ENCODE measurements at places on chromosomes 6 and 20.

DNA sequence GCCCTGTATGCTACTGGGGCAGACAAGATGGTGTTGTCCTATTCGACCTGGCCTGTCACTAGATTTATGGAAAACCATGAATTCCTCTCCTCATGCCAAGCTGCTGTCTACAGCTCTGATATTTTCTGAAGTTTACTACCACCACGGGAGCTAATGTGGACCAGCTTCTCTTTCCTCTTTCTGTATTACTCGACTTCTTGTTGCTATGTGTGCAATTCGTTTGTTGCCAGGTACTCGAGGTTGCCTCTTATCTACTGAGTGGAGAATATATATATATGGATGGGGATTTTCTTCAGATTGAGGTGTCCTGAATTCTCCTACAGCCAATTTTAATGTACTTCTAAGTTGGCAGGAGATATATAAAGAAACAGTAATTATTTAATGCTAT lies 34.7 kb downstream of the MAN1A1 start:
- no peak for DNase-seq

DNA sequence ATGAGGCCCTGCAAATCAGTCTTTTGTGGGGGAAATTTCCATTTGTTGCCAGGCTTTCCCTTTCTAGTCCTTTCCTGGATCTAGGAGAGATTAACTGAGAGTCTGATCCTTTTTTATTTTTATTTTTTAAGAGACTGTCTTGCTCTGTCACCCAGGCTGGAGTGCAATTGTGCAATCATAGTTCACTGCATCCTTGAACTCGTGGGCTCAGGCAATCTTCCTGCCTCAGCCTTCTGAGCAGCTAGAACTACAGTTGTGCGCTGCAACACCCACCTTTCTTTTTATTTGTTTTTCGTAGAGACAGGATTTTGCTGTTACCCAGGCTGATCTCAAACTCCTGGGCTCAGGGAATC lies 22.9 kb downstream of the OR2B2 start:
- DNase-seq: no peak

- no peak for DNase-seq
Observed at GRCh38 chr20:32839227-32839981, 19.3 kb upstream of the EFCAB8 start.

GRCh38 chr6:119950681-119951080 lies 601.1 kb upstream of the MAN1A1 start:
- DNase-seq: no peak

DNA sequence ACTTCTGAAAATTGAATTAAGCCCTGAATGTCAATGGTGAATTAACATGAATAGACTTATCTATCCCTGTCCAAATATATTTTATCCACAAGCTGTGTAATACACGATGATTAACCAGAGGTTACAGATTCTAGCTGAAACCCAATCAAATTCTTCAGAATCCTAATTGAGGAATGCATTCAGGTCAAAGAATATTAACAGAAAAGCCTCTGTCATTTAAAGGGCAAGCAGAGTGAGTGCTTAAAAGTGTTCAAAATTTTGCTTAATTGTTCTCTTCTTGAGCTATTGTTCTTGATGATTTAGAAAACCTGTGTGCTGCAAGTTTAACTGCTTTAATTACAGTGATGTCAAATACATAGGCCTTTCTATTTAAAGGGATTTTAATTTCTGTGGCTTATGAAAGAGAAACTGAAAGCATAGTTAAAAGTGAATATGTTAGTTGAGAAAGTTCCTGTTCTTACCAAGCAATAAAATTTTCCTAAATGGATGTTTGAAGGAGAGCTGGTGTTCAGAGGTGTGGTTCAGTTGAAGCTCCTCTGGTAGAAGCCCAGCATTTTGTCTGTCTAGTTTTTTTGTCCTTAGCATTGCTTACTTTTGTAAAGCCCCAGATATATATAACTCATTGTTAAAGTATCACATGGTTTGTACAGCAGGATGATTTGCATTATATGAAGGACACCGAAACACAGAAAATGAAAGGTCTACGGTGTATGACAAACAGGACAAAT lies 466.3 kb upstream of the PLCB4 start:
- no peak for DNase-seq

GRCh38 chr6:47375426-47375825 lies 65.7 kb upstream of the TNFRSF21 start:
- DNase-seq: no peak

GRCh38 chr6:5513408-5513807 lies 252.1 kb downstream of the FARS2 start:
- DNase-seq: no peak

DNA sequence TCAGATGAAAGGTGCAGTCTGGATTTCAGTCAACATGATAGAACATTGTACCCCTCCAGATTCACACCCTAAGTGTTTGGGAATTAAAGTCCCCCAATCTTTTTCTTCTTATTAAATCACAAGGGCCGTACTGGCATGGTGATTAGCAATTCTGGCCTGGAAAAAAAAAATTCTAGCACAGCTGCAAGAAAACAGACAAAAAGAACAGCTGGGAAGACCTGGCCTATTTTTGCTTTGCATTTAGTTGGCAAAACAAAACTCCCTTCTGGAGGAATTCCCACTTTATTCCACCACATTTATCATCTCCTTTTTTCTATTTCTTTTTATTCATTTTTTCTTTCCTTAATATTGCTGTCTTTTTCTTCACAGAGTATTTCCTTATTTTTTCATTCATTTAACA lies 39.8 kb upstream of the AKAP12 start:
- no peak for DNase-seq

- DNase-seq: no peak
Observed at GRCh38 chr20:13458860-13459451, 179.8 kb downstream of the TASP1 start.

- DNase-seq: no peak
Observed at GRCh38 chr20:5630071-5630470, 120.1 kb upstream of the SHLD1 start.

GRCh38 chr6:121847806-121848522 lies 412.5 kb downstream of the GJA1 start:
- DNase-seq: no peak

- DNase-seq: no peak
Observed at GRCh38 chr6:129342796-129343195, 367.2 kb downstream of the ARHGAP18 start.

- no peak for DNase-seq
Observed at GRCh38 chr20:59784791-59785668, 148.4 kb downstream of the SYCP2 start.

DNA sequence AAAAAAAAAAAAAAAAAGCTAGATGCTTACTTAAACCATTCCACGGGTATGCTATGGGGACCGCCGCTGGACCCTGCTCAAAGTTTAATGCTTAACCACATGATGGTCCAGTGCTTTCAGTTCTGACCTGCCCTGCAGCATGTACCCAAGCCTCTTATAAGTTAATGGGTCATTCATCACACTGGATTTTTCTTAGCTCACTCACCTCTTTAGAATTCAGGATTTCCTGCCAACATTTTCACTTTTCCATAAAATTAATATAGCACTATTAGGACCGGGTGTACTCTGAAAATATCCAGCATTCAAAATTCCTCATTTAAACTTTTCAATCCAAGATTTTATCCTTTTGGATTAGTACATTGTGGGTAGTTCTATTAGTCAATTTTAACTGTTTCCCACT lies 140.8 kb downstream of the ALDH8A1 start:
- DNase-seq: no peak

DNA sequence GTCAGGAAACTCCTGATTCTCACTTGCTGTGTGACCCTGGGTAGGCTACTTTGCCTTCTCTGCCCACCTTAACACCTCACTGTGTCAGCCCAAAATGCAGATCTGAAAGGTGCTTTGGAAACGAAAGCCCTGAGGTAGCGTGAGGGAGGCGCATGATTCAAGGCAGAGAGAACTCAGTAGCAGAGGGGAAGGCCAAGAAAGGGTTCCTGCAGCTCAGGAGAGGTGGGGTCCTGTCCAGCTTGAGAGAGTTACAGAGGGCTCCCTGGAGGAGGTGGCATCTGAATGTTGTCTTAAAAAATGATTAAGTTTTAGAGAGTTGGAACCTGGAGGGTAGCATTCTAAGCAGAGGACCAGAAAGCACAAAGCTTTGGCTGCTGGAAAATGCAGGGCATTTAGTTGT lies 13.6 kb downstream of the TGM2 start:
- DNase-seq: no peak

DNA sequence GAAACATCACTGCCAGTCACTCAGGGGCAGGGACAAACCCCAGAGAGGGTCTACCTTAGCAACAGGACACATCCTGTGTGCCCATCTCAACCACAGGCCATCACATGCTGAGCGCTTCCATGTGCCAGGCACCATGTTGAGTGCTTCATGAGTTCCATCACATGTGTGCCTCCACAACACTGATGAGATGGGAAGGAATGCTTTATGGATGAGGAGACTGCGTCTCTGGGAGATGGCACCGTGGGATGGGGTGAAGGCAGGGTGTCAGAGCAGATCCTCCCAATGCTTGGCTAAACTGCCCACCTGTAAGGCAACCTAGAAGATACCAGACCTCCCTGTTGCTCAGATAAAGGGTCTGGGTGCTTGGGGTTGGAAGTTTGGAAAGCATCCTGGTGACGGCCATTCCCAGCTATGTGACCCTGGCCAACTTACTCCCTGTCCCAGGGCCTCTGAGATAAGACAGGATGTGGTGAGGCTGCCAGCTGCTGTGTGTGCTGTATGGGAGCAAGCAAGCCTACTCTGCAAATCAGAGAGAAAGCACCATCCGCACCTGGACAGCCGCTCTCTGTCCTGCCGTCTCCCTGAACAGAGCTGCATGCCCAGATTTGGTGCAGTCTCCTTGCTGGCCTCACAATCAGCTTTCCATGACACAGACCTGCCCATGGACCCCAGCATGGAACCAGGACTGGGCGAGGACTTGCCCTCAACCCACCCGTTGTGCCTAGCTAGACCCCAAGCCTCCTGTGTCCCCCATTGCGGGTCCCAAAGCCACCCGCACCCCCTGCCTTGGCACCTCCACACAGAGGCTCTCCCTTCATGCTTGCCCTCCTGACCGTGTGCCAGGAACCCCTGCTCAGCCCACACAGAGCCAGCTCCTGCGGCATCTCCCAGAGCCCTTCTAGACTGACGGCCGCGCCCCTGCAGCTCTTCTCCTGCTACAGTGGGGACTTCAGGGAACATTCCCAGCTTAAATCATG lies 143.7 kb downstream of the SYNDIG1 start:
- no peak for DNase-seq

- no peak for DNase-seq
Observed at GRCh38 chr20:21075471-21075870, 30.7 kb downstream of the LINC00237 start.

DNA sequence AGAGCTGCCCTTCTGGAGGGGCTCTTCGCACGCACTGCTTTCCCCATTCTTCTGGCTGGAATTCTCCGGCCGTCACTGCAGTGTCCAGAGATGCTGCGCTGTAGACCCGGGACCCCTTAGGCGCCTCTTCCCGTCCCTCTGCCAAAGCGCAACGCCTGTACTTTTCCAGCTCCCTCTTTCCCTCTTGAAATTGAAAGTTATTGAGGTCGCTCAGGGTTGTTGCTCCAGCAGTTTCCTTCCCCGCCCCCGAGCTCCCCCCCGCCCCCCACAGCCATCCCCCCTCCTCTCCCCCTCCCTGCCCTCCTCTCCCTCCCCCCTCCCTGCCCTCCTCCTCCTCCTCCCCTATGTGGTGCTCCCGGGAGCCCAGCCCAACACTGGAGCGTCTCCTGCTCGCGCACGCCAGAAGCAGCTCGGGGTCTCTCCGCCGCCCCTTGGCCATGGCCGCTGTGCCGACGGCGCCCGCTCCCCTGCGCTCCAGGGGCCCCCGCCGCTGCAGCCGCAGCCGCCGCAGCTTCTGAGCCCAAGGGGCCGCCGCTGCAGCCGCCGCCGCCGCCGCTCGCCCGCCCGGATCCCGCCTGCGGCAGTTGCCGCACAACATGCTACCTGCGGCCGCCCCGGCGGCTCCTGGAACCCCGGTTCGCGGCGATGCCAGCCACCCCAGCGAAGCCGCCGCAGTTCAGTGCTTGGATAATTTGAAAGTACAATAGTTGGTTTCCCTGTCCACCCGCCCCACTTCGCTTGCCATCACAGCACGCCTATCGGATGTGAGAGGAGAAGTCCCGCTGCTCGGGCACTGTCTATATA lies at the start of gene RSPO3:
RSPO3 (plus strand) TSS at position 374 of the 804 bp plus-strand sequence. CDS start 522 bp downstream, outside the sequence.
- no peak for DNase-seq

- no peak for DNase-seq
Observed at GRCh38 chr6:152189736-152190135, 382.3 kb downstream of the ESR1 start.

DNA sequence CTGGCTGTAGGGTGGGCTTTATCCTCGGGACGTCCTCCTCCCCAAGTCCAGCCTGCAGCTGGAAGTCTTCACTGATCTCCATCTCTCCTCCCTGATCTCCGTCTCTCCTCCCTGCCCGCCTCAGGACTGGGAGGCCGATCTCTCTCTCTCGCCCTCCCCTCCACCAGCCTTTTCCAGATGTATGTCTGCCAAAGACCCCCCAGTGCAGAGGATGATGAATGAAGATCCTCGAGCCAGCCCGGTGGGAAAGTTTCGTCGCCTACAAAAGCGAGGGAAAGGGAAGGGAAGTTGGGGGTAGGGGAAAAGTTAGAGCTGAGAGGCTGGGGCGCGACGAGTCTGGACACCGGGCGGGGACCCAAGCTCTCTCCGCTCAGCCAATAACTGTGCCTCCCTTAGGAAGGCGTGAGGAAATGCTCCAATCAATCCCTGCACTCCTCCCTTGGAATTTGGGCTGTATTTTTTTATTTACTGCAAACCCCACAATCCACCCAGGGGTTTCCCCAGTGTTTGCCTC lies 595 bp upstream of the SRF start:
- peak; percentile 25 for DNase-seq

DNA sequence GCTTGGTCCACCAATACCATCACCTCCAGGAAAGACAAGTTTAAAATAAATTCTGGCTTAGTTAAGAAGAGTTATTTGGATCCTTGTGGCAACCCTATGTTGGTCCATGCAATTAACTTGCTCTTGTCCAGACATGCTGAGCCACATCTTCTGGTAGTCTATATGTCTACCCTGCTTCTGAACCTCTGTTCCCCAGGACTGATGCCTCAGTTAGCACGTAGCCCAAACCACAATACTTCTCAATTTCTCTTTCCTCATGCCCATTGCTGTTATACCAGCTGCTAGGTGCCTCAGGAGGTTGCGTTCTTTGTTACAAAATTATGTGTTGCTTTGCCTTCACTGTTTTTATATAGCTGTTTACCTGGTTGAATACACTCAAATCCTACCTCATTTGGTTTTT lies 116.4 kb upstream of the KCNQ5 start:
- no peak for DNase-seq

DNA sequence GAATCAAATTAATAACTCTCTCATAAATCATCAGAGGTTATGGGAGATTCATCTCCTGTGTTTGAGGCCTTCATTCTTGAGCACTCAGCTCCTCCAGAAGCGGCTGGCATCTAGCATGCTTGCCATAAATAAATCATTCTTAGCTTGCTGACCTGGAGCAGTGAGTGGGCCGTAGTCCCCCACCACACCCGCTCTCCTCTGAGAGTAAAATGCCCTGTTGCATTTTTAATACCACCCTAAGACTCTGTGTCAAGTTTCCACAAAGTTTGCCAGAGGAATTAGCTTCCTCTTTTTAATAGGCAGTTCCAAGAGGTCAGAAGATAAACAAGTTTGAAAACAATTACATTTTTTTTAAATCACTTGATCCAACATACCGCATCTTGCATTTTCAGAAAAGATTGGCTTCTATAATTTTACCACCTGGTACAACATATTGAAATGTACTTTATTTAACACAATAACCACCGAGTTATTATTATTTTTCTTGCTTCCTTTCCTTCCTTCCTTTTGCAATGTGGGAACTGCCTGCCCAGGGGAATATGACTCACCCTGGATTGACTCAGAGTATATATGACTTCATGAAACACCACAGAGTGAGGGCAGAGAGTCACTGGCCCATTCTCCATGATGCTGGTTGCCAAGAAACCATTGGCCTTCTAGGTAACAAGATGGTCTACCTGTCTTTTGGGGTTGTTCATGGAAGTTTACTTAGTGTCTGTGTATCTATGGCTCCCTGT lies 29.4 kb upstream of the CLIC5 start:
- peak; percentile 72 for DNase-seq

- no peak for DNase-seq
Observed at GRCh38 chr20:39112178-39112743, 150.1 kb downstream of the DHX35 start.
